ENCODE measurements at places on chromosomes 1 and 21.

DNA sequence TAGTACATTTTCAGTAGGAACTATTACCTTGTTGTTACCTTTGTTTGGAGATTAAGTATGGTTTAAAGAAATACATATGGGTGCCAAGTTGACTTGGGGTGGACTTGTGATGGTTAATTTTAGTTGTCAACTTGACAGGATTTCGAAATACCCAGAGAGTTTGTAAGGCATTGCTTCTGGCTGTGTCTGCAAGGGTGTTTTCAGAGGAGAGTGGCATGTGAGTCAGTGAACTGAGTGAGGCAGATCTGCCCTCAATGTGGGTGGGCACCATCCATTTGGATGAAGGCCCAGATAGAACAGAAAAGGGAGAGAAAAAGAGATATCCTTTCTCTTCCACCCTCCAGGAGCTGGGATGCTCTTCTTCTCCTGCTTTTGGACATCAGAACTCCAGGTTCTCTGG, 315.5 kb downstream of the GPATCH2 start:
- DNase-seq, result no peak

DNA sequence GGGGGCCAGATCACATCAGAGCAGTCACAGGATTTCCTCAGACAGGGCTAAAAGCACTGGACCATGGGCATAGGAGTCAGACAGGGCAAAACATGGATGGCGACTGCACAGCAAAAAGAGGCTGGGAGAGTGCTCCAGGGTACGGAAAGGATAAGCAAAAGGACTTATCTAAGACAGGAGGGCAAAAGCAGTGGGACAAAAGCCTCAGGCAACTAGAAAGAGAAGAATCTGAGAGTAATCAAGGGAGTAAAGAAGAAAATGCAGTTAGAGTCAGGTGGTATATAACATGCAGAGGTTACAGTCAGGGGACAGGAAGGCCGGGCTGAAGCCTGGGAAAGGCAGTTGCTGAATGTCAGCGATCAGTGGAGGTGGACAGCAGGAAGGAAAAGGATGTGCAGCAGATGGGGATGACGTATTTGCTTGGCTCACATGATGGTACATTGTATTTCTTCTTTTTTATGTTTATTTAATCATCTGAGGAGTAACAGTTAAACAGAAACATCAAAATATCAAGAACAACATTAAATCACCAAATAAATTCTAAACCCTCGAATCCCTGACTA, 63.1 kb upstream of the CNN3 start:
- DNase-seq, result no peak

DNA sequence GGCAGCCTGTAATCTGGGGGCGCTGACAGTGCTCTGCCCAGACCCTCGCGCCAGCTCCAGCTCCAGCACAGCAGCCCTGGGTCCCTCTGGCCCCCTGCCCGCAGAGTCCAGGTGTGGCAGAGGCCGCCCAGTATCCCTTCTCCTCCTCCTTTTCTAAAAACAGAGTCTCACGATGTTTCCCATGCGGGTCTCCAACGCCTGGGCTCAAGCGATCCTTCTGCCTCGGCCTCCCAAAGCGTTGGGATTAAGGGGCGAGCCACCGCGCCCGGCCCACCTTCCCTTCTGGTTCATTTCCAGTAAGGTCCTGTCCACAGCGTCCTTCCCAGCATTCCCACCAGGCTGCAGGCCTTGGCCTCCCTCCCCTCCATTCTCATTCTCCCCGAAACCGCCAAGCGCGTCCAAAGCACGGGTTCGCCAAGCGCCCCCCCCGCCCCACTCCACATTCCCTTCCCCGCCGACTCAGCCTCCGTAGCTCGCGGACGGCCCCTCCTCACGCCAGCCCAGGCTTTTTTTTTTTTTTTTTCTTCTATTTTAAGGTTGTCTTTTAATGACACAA, 2.0 kb upstream of the PCBP3 start:
- no peak for DNase-seq

GRCh38 chr1:12620488-12620865, 2.5 kb upstream of the DHRS3 start:
- peak; percentile 60 for DNase-seq

GRCh38 chr21:41466024-41466820, 40.2 kb downstream of the MX1 start:
- DNase-seq, result no peak

DNA sequence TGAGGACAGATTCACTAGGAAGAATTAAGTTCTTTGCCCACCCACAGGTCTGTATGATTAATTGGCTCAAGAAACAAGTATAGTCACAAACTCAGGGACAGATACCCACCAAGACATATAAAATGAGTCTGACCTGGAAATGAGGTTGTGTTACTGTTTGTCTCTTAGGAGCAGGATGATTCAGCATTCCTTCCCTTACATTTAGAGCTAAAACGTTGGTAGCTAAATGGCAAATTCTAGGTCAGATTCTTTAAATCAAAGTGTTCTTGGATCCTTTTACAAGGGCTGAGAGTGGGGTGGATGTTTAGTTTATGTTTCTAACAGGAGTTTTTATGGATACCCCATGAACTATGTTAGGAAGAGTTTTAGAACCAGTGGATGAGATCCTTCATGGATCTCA, 4.7 kb downstream of the RIMKLA start:
- DNase-seq, result peak; percentile 14

DNA sequence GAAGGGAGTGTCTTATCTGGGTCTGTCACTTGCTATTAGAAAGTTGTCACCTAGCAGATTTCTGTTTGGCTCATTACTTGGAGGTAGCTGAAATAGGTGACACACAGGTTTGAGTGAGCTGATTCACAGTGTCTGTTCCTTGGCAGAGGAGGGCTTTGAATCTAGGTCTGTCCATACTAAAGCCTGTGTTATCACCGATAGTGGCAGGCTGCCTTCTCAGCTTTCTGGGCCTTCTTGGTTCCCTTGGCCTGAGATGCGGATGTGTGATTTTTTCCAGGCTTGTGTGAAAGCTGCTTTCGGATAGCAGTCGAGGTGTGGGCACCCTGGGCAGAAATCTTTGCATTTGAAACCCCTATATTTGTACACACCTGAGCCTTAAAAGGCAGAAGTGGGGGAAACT, 73.9 kb downstream of the ACTL8 start:
- DNase-seq, result no peak

DNA sequence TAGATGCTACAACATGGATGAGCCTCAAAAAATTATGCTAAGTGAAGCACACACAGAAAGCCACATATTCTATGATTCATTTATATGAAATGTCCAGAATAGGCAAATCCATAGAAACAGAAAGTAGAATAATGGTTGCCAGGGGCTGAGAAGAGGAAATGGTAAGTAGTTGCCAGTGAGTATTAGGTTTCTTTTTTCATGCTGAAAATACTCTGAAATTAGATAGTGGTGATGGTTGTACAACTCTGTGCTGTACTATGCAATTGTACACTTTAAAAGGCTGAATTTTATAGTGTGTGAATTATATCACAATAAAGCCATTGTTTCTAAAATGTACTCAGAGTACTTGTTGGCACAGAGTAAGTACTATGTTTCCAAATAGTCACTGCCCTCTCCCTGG, 15.5 kb upstream of the GFI1 start:
- peak; percentile 63 for DNase-seq

DNA sequence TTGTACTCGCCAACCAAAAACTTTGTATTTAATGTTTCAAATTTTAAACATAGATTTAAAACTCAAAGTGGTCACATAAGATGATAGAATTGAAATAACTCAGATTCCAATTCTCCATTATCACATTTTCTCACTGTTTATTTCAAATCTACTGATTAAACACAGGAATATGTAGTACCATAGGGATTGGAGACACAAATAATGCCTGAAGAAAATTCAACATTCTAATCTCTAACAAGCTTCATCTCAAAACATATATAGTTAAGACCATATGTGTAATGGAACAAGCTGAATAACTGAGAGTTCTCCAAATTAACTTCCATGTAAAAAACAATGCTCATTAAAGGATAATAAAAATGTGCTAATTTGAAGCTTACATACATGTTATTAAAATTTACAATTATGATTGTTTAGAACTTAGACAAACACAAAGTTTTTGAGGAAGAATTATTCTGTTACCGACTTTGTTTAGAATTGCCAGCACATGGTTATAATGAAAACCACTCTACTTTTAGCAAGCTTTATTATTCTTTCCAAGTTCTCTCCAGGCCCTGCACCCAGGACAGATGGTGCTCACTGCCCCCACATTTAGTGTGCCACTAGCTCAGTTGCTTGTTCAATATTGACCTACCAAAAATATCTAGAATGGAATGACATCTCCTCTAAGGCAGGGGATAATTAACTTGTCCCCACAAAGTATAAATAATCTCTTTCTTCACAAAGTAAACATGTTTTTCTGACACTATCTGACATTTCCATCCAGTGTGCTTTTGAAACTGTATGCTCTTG, 467.2 kb downstream of the TTLL7 start:
- DNase-seq, result no peak

DNA sequence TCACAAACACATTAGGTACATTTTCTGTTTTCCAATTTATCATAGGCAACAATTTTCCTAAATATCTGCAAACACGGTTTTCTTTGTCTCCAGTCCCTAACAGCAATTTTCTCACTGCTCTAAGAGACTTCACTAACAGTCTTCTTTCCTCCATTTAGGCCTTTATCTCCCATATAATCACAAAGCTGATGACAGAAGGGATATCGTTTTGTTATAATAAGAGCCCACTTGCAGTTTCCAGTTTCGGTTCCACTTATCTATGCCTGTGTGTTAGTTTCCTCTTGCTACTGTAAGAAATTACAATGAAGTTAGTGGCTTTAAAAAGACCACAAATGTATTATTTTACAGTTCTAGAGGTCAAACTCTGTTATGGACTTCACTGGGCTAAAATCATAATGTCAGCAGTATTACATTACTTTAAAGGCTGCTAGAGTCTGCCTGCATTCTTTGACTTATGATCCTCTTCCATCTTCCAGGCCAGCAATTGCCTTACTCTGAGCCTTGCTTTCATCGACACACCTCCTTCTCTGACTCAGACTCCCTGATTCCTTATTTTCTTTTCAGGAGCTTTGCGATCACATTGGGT, 549.3 kb downstream of the NCAM2 start:
- DNase-seq, result peak; percentile 1

GRCh38 chr1:24244519-24245268, 57.6 kb upstream of the IFNLR1 start:
- DNase-seq, result no peak

- peak; percentile 74 for DNase-seq
Measured at GRCh38 chr1:222372221-222372620, 175.7 kb downstream of the HHIPL2 start.

GRCh38 chr1:224182057-224182865, 779 bp upstream of the DEGS1 start:
- no peak for DNase-seq

DNA sequence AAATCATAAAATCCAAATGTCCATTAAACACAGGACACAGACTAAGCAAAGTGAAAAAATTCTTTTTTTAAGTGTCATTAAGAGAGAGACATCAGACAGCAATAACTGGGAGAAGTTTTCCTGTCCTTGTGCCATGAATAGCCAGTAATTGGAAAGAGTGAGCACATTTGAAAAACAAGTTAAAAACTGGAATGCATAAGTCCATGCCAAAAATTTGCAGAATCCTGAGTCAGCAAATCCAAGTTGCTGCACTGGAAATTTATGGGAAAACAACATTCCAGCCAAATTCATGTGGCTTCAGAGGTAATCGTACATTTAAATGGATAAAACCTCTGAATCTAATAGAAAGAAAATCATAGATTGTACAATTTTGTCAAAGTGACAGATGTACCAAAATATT, 291.4 kb downstream of the LRRC40 start:
- peak; percentile 94 for DNase-seq

GRCh38 chr1:29032841-29033240, 90.9 kb downstream of the TMEM200B start:
- DNase-seq, result no peak

GRCh38 chr1:88730995-88731394, 46.9 kb downstream of the PKN2 start:
- DNase-seq, result no peak

DNA sequence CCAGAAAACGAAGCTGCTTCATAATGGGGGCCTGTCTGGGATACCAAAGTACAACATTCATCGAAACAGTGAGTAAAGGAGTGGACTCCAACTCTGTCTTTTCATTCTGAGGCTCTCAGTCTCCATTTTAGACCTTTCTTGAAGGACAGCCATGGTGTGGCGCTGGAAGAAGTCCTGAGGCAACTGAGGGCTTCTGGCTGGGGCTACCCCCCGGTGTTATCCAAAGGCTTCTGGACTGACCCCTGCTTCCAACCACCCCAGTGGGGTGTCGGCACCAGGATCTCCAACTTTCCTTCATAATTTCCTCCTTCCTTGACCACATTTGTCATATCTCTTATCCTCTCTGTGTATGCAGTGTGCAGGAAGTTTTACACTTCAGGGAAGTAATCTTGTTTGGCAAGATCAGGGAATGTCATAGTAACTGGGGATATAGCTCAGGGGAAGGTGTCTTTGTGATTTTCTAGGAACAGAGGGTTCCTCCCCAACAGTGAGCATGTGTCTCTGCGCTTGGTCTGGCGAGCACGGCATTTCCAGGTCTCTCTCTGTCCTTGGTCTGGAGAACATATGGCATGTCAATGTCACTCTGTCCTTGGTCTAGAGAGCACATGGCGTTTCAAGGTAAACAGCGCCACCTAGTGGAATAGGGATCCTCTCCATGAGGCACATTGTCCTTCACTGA, 19.4 kb upstream of the BSDC1 start:
- peak; percentile 55 for DNase-seq

DNA sequence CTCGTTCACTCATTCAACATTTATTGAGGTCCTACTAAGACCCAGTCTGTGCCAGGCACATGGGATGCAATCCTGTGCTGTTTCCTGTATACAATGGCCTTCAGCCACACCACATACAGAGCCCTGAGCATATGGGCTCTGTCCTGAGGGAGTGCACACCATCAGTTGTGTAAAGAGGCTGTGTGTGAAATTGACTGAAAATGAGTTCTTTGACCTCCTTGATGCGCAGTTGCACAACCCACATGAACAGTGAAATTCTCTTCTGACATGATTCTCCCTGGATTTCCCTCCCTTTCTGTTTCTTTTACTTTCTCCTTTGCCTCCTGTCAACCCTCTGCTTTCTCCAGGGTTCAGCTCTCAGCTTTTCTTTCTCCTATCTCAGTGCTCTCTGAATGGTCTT, 6.3 kb upstream of the SYT6 start:
- no peak for DNase-seq

DNA sequence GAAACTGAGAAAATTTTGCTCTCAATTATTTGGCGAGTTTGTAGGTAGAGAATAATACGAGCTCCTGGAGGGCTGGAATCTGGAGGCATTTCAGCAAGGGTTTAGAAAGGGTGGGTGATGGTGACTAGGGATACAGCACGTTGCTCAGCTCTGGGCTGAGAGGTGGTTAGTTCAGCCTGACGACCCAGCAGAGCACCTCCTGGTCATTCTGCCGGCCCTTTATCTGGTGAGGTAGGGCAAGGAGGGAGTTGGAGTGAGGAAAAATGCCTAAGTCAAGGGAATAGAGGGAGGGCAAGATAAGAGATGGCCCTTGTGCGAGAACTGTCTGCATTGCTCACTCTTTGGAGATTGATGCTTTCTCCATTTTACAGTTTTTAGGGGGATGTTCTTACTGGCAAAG, 19.1 kb downstream of the GALNT2 start:
- DNase-seq, result no peak

Measured in fibroblast of skin of right biceps (primary cell).